Esophagus muscularis mucosa (tissue), 4 donors: ENCODE measurements at places on chromosomes 16 and 17. TPM values are rescaled to one million over a fixed set of nuclear protein-coding genes. Genes with fewer than 3 reads are reported as not detected.

GRCh38 chr16:85736921-85737320 is 14.0 kb downstream of the C16orf74 start:
- no peak for DNase-seq
- H3K4me1 ChIP-seq: no peaks in the 10 kb centered on the region
- H3K4me3 ChIP-seq: no peak overlapping the region
- no peak overlapping the region for H3K27ac ChIP-seq
- no peaks in the 10 kb centered on the region for H3K36me3 ChIP-seq

Gene HIGD1B
- total RNA-seq: 7.4 TPM

Gene CLEC19A
- total RNA-seq: not detected

GRCh38 chr16:83110269-83110668 is 483.5 kb downstream of the CDH13 start:
- H3K4me1 ChIP-seq: no peaks in the 10 kb centered on the region
- H3K27ac ChIP-seq: no peak overlapping the region
- no peaks in the 10 kb centered on the region for H3K36me3 ChIP-seq
- H3K27me3 ChIP-seq: peaks cover 20% of the 10 kb centered on the region
- DNase-seq: no peak

GRCh38 chr17:57838857-57839570 is 10.8 kb downstream of the MRPS23 start:
- peaks cover 41% of the 10 kb centered on the region for H3K4me1 ChIP-seq
- peak overlapping the region; percentile 63 for H3K27ac ChIP-seq
- no peaks in the 10 kb centered on the region for H3K27me3 ChIP-seq
- H3K4me3 ChIP-seq: no peak overlapping the region

Gene SRCIN1
- total RNA-seq: 2.5 TPM

GRCh38 chr17:77804796-77805426 is 153.6 kb upstream of the TNRC6C start:
- DNase-seq: no peak
- H3K27ac ChIP-seq: no peak overlapping the region
- H3K4me1 ChIP-seq: peaks cover 25% of the 10 kb centered on the region
- no peak overlapping the region for H3K4me3 ChIP-seq
- no peaks in the 10 kb centered on the region for H3K36me3 ChIP-seq
- no peaks in the 10 kb centered on the region for H3K27me3 ChIP-seq

Gene CHMP6
- 27.0 TPM for total RNA-seq

DNA sequence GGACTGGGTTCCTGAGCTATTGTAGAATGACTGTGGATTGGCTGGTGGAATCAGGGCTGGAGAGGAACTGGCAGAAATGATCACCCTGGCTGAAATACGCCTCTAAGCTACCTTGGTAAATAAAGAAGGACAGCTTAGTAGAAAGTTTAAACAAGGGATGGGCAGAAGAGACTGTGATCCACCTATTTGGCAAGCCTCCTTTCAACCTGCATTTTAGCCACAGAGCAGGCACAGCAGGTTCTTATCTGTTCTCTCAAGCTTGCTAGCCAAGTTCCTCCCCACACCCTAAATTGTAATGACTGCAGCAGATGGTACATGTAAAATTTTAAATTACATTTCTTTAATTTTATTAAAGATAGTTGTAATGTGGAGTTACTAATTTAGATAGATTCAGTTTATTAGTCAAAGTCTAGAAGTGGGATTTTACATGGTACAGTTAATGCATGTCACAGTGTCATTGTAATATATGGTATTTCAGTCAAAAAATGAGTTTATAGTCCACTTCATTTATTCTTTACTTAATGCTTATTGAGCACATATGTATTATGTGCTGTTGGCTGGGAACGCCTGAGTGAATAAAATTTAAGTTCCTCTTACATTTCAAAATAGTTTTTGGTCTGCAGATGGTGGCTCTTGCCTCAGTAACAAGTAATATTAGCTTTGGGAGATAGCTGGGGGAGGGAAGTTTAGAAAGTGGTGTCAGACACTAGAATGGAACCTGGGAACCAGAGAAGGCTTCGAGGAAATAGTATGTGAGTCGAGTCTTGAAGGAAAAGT is 11.2 kb downstream of the EPN2 start:
- H3K27ac ChIP-seq: peak overlapping the region; percentile 49
- H3K4me3 ChIP-seq: no peak overlapping the region
- peaks cover 61% of the 10 kb centered on the region for H3K4me1 ChIP-seq
- no peaks in the 10 kb centered on the region for H3K27me3 ChIP-seq
- DNase-seq: no peak

DNA sequence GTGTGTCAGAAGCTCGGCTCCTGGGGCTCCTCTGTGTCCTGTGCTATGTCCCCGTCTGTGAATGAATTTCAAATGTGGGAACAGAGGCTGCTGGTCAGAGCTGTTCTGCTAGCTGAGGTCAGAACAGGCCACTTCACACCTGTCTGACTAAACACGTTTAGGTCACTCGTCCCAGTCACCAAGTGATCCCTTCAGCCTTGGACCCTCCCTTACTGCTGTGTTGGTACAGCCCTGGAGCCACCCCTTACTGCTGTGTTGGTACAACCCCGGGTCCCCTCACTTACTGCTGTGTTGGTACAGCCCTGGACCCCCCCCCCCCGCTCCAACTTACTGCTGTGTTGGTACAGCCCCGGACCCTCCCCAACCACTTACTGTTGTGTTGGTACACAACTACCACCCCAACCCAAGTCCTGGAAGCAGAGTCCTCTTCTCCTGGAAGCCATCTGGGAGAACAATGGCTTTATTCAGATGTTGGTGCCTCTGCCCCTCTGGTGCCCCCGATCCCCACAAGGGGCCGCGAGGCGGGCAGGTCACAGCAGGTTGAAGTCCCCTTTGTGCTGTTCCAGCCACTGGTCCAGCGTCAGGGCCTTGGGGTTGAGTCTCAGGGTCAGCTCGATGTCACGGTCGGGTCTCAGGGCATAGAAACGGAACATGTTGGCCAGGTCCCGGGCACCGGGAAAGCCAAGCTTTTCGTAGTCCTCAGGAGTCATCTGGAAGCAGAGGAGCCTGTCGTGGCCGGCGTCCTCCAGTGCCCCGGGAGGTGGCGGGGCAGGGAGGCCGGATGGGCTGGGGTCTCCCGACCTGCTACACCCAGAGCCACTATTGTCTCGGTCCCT is 13.0 kb downstream of the NMRAL1 start:
- H3K27me3 ChIP-seq: no peaks in the 10 kb centered on the region
- DNase-seq: no peak
- no peaks in the 10 kb centered on the region for H3K4me1 ChIP-seq
- peaks cover 72% of the 10 kb centered on the region for H3K36me3 ChIP-seq

- H3K4me3 ChIP-seq: no peak overlapping the region
- H3K4me1 ChIP-seq: no peaks in the 10 kb centered on the region
- H3K27ac ChIP-seq: no peak overlapping the region
- H3K27me3 ChIP-seq: no peaks in the 10 kb centered on the region
These were observed 56.2 kb downstream of the PRMT7 start for GRCh38 chr16:68367030-68367429.

DNA sequence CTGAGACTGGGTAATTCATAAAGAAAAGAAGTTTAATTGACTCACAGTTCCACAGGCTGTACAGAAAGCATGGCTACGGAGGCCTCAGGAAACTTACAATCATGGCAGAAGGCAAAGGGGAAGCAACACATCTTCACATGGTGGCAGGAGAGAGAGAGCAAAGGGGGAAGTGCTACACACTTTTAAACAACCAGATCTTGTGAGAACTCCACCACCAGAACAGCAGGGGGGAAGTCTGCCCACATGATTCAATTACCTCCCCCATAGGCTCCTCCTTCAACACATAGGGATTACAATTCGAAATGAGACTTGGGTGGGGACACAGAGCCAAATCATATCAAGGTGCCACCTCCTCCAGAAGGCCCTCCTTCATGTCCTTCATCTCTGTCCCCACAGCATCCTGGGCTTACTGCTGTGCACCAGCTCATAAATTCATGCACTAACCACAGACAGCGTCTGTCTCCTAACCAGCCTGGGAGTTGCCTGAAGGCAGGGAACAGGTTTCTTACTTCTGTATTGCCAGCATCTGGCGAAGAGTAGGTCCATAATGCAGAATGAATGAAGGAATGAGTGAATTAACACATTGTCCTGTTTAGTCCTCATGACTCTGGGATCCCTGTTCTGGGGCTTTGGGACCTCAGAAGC is 74.4 kb downstream of the WSB1 start:
- no peak overlapping the region for H3K27ac ChIP-seq
- H3K4me3 ChIP-seq: no peak overlapping the region
- H3K27me3 ChIP-seq: no peaks in the 10 kb centered on the region
- no peaks in the 10 kb centered on the region for H3K36me3 ChIP-seq
- no peak for DNase-seq
- peaks cover 12% of the 10 kb centered on the region for H3K4me1 ChIP-seq

Gene COPRS
- total RNA-seq: 133 TPM

DNA sequence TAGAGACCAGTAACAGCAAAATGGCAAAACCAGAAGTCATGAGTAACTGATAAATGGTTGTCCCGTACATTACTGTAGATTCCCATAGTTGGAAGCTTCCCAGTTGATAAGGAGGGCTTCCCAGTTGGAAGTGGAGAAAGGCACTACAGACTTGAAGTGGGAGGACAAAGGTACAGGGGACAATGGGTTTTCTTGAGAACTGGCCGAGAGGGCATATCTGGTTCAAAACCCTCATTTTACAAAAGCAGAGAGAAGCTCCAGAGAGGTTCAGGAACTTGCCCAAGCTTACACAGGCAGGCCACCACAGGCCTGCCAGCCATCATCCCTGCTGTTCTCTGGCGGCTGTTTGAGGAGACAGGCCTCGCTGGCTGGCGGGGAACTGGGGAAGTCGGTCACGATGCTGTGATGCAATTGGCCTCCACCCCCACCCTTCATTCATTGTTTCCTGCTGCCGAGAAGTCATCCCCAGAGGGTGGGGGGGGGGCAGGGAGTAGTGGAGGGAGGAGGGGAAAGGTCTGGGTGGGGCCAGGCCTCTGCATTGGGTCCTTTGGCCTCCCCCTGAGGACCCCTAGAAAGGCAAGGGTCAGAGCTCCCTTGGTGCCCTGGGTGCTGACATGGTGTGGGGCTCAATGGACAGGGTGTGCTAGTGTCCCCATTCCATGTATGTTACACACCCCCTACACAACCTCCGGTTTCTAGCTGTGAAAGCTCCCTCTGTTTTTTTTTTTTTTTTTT is 3.0 kb downstream of the UBALD2 start:
- peak overlapping the region; percentile 11 for H3K27ac ChIP-seq
- H3K4me1 ChIP-seq: peaks cover 65% of the 10 kb centered on the region
- DNase-seq: peak; percentile 96
- H3K36me3 ChIP-seq: no peaks in the 10 kb centered on the region
- no peaks in the 10 kb centered on the region for H3K27me3 ChIP-seq

DNA sequence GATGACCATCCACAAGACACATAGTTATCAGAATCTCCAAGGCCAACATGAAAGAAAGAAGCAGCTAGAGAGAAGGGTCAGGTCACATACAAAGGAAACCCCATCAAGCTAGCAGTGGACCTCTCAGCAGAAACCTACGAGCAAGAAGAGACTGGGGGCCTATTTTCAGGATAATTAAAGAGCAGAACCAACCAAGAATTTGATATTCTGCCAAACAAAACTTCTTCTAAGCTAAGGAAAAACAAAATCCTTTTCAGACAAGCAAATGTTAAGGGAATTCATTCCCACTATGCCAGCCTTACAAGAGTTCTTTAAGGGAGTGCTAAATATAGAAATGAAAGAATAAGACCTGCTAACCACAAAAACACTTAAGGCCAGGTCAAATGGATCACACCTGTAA is 47.8 kb downstream of the ITFG1 start:
- no peaks in the 10 kb centered on the region for H3K4me1 ChIP-seq
- no peaks in the 10 kb centered on the region for H3K36me3 ChIP-seq
- no peak for DNase-seq
- no peak overlapping the region for H3K27ac ChIP-seq
- H3K4me3 ChIP-seq: no peak overlapping the region
- no peaks in the 10 kb centered on the region for H3K27me3 ChIP-seq

Gene CACNA1G
- 0.50 TPM for total RNA-seq

- DNase-seq: no peak
- H3K36me3 ChIP-seq: no peaks in the 10 kb centered on the region
- H3K4me1 ChIP-seq: peaks cover 13% of the 10 kb centered on the region
- no peak overlapping the region for H3K4me3 ChIP-seq
These were observed 4.3 kb upstream of the WIPI1 start for GRCh38 chr17:68461589-68461988.

GRCh38 chr17:47102914-47103313 is 86.2 kb downstream of the CDC27 start:
- peaks cover 25% of the 10 kb centered on the region for H3K4me1 ChIP-seq
- peaks cover 2% of the 10 kb centered on the region for H3K36me3 ChIP-seq
- no peak overlapping the region for H3K4me3 ChIP-seq

- no peaks in the 10 kb centered on the region for H3K4me1 ChIP-seq
- H3K4me3 ChIP-seq: no peak overlapping the region
- H3K36me3 ChIP-seq: no peaks in the 10 kb centered on the region
- H3K27ac ChIP-seq: no peak overlapping the region
- no peak for DNase-seq
These were observed 39.3 kb downstream of the SMPD3 start for GRCh38 chr16:68408967-68409366.

- peaks cover 91% of the 10 kb centered on the region for H3K36me3 ChIP-seq
- no peak overlapping the region for H3K4me3 ChIP-seq
- no peaks in the 10 kb centered on the region for H3K4me1 ChIP-seq
- no peak overlapping the region for H3K27ac ChIP-seq
- no peak for DNase-seq
These were observed 15.5 kb downstream of the ZNHIT3 start for GRCh38 chr17:36501963-36502362.

DNA sequence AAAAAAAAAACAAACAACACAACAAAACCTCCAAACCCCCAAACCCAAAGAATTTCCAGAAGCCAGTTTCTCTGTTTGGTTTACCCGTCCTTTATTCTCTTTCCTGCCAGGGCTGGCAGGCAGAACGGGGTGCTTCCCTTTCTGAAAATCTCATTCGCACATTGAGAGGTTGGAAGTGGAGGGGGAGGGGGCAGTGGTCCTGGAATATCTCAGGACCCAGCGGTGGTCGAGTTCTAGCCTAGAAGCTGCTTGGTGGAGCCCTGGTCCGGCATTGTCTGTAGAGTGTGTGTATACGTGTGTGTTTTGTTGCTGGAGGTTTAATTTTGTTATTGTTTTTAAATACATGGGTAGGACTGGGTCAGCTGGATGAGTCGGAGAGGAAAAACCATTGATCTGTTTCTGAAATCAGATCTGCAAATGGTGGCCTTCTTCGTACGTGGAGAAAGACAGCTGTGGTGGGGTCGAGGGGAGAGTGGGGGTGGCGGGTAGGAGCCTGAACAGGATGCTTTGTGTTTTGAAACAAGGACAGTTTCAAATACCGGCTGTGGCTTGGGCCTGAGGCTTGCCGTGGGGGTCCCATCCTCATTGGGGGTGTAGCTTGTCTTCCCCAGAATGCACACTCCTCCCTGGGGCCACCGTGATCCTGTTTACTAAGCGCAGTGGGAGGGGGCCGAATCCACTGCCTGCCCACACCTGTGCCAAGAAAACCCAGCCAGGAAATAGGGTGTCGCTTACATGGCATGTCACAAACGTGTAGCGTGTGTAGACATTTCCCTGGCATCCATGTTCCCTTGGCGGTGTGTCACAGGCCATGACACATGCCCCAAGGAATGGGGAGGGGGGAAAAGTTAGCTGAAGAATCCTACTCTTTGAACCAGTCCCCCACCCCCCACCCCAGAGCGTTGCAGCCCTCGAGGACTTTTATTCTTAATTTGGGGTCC is 1.6 kb downstream of the CMIP start:
- no peaks in the 10 kb centered on the region for H3K27me3 ChIP-seq
- peaks cover 63% of the 10 kb centered on the region for H3K4me1 ChIP-seq
- no peak for DNase-seq
- peak overlapping the region; percentile 83 for H3K27ac ChIP-seq

GRCh38 chr16:70331588-70332358 is 14.9 kb upstream of the DDX19A start:
- DNase-seq: no peak
- H3K4me1 ChIP-seq: no peaks in the 10 kb centered on the region
- peak overlapping the region; percentile 57 for H3K27ac ChIP-seq

Gene ITGAL
- 2.5 TPM for total RNA-seq
